CD4-positive, alpha-beta T cell treated with Interferon gamma for 1 hour (primary cell): ENCODE measurements at places on chromosomes 4 and X.

GRCh38 chrX:113726898-113727297 is 857.0 kb upstream of the HTR2C start:
- no peak for DNase-seq

GRCh38 chr4:153341575-153342090 is 2.9 kb upstream of the MND1 start:
- DNase-seq = no peak

- DNase-seq = no peak
Measured at GRCh38 chr4:142314247-142314646, 531.9 kb downstream of the INPP4B start.

DNA sequence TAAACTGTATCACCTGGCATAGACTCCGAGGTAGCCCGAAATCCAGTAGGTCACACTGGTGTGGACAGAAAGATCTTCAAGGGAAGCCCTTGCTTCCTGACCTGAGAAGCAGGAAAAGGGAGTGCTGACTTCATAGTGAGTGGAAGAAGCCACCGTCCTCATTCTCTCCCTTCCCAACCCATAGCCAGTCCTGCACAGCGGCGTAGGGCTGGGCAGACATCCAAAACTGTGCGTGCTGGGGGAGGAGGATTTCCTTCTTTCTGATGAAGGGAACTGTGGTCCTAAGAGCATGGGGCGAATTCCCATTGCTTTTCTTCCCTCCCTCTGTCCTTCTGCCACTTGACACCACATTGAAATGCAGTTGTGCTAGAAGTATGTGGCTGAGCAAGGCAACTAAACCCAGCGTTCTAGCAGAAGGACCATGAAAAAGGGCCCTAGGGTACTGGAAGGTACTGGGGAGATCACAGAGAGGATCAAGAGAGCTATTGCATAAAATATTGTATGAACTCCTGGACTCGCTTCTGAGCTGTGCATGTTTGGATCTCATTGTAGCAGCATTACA is 66.9 kb downstream of the STOX2 start:
- DNase-seq = no peak

- DNase-seq = no peak
Measured at GRCh38 chrX:53321230-53321942, 40.0 kb upstream of the IQSEC2 start.

DNA sequence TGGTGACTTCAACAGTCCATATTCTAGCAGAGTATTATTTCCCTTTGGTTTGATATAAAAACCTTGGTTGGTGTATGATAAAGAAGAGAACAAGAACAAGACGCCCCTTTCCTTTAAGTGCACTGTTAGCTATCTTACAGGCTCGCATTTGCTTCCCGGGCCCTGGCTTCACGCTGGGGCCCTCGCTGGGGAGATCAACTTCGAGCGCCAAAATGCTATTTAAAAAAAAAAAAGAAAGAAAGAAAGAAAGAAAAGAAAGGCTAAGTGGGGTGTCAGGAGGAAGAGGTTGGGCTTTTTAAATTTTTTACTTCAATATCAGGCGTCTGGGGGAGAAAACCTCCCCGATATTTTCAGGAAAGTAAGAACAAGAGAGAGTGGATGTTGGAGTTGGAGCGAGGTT is 11.7 kb downstream of the ARX start:
- DNase-seq = no peak

DNA sequence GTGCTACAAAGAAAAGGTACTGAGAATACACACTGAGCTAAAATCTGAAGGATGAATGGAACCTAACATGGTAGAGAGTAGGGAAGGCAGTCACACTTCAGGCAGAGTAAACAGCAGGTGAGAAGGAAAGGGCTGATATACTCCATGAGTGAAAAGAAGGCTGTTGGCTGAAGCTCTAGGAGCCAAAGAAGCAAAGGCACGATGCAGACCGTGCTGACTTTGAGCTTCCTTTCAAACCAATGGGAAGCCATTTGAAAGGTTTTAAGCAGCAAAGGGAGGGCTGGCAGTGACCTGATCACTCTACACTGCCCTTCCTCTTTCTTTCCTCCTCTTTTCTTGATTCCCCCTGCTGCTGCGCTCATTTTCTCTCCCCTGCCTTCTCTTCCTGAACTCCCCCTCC is 66.4 kb downstream of the TMEM154 start:
- DNase-seq = no peak

DNA sequence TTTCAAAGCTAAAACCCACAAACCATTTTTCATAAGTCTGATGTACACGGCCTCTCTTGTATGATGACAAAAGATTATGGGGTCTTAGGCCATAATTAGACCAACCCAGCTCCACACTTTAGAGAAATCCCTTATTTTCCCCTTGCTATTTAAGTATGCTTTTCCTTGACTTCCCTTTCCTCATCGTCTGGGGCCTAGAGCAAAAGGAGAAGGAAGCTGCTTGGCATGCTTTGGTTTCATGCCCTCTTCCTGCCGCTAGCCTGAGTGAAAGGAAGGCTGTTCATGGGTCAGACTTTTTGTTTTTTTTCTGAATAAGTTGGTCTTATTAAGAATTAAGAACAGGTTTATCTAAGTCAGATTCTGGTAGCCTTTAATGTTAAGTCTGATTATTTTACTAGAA is 10.6 kb upstream of the RASGEF1B start:
- no peak for DNase-seq

DNA sequence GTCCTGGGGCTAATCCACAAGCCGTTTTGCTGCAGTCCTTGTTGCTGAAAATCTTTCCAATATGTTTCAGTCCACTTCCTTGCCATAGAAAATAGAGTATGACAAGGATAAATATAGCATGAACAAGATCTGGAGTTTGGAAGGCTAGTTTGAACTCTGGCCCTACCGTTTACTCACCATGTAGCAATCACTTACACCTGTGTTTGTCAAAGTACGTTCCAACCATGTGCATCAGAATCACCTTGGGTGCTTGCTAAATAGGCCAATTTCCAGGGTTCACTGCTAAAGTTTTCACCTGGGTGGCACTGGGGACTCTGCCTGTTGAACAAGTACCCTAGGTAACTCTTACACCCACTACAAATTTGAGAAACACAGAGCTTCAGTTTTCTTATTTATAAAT is 188.9 kb downstream of the ENOX2 start:
- no peak for DNase-seq
